ENCODE measurements at places on chromosomes 7 and 10. TPM values are rescaled to one million over a fixed set of nuclear protein-coding genes. Genes with fewer than 3 reads are reported as not detected.

DNA sequence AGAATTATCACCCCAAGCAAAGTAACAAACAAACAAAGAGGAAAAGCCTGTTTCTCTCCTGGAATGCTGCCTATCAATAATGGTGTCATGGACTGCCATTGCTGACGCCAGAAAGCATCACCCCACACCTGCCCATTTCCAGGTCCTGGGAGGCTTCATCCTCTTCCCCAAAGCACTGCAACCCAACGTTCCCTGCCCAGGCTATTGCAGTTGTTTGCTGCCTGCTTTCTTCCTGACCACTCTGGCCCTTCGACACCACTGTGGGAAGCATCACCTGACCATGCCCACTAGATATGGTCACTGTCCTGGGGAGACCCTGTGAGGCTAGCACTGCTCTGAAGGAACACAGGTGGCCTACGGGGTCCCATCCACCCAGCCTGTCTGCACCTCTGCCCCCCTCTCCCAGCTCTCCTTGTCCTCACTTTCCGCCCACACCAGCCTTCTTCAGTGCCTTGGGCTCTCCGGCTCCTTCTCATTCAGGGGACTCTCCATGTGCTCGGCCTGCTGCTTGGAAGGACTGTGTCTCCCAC, 439.6 kb downstream of the GLRX3 start:
- DNase-seq = no peak

DNA sequence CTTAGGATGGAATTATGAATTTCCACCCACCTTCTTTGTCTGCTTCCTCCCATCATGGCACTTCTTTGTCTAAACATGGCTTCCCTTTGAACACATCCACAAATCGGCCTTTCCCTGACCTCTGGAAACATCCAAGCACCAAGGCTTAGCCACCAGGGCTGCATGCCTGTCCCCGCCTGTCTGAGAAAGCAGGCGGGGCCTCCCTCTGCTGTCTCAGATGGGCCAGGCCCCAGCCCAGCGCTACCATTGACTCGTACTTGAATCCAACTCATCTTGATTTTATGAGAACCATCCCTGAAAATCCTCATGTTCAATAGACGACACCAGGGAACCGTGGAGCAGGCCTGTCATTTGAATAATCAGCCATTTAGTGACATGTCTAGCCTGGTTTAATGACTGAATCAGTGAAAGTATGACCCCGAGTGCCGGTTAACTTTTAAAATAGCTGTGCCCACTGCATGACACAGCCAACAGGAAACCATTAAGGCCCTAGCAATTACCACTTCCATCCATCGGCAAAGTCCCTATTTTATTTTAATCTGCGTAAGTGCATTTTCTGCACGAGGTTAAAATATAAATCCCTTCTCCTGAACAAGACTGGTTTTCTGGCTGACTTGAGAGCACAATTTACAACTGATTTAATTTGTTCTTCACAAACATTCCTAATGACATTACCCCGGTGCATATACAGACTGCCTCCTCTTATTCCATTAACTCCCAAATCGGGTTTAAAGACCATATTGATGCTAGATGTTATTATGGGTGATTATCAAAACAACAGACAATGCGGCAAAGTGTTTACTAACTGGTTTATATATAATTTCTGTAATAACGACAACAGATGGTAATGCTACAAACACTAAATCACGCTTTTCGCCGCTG, 194.7 kb downstream of the BUB3 start:
- DNase-seq = no peak

DNA sequence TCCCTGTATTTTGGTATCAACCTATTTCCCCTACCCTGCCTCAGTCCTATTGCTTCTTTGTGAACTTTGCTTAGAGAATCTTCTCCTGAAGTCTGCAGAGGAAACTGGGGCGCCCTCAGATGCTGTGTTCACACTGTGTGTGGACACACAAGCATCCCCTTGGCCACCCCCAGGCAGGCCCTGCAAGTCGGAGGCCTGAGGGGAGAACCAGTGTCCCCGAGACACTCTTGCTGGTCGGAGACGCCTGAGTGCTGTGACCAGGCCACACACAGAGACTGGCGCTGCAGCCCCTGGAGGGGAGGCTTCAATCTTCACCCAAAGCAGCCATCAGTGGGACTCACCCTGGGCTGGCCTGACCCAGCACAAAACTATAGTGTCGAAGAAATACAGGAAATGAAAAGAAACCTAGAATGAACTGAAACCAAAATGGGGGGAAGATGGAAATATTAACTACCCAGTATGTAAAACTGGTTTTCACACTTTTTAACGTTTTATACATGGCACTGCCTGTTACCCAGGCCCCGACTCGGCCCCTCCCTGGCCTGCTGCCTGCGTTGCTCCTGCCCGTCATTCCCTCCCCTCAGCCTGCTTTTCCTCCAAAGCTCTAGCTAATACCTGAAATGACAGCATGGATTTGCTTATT, 48.4 kb upstream of the FAM20C start:
- DNase-seq = no peak

DNA sequence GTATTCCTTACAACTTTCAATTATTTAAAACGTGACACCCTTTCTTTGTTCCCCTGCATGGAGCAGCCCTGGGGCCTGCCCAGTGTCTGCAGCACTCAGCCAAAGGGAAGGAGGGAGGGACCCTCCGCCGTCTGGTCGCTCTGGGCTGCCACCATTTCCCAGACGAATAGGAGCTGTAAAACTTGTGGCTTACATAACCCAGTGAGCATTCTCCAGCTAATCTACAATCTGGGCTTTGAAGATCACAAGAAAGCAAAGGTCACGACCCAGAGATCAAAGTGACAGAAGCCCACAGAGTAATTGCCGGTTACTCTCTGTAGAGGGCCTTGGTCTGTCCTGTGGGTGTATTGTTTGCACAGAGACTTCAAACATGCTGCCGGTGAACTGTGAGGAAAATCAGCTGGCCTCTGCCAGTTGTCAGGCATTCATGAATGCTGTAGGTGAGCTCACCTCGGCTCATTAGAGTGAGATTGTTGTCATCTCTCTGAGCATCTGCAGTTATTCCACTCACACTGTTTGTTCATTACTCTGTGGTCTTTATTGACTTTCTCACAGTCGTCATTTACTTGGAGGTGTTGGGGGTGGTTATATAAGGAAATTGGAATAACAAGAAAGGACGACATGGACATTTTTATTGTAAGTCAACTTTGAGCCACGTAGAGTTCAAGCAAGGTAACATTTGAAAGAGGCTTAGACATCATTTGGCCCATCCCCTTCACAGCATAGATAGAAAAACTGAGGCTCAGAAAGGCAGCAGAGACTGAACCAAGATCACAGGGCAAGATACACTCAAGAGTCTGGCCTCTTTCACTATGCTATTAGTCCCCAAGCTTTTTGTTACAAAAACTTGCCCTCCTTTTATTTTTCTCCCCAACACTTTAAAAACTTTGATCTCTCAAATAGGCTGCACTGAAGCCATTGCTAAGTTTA, 619.8 kb downstream of the LRMDA start:
- DNase-seq = no peak

DNA sequence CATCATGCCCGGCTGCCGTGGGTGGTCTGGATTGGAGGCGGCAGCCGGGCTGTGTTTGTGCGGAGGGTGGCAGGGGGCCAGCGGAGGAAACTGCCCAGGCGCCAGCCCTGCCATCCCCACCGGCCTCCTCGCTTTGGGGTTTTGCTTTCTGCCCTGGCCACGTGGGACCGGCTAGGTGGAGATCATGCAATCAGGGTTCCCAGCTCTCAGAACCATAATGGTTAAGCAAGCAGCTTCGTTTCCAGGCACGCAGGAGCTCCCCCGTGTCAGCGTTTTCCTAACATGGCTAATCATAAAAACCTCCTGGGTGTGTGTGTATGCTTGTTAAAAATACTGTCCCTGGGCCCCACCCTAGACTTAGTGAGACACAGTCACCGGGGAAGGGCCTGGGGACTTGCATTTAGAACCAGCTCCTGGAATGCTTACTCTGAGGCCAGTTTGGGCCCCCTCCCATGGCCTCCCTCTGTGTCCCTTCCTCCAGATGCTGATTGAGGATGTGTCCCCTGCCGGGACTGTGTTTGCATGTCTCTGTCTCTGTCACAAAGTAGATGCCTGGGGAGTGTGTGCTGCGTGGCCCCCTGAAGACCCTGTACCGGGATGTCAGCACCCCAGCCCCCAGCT, 119.3 kb downstream of the CUX1 start:
- no peak for DNase-seq

GRCh38 chr7:70143075-70144044, 545.1 kb downstream of the AUTS2 start:
- no peak for DNase-seq

DNA sequence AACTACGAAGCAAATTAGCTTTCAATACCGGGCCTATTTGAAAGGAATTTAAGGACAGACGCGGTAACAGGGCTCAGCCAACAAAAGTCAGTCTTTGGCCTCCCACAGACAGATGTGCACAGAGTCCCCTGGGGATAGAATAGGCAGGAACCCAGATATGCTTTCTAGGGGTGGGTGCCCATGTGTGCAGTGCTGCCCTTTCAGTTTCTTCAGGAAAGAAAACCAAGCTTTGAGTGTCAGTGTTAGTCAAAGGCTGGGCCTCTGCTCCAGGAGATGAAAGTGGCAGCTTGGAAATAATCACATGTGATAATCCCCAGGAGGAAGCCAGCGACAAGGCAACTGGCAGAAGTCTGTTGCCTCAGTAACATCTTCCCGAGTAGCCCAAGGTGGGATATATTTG, 43.8 kb upstream of the CSTF2T start:
- DNase-seq = no peak

Gene TMEM236
- 0.51 TPM for total RNA-seq

Gene TMEM225B
- not detected for total RNA-seq

Gene CPXM2
- 4.6 TPM for total RNA-seq

Gene FAM180A
- 6.1 TPM for total RNA-seq

Gene FAM25A
- total RNA-seq = not detected

Gene RNLS
- 20.6 TPM for total RNA-seq

Gene KIF11
- total RNA-seq = 1.1 TPM

Gene IFIT1B
- not detected for total RNA-seq

Gene GPR26
- not detected for total RNA-seq

Gene UROS
- total RNA-seq = 71.8 TPM

Measured in Right ventricle myocardium inferior (tissue), 1 donor.